GM12878 (cell line): ENCODE measurements at places on chromosomes 3 and 15.

DNA sequence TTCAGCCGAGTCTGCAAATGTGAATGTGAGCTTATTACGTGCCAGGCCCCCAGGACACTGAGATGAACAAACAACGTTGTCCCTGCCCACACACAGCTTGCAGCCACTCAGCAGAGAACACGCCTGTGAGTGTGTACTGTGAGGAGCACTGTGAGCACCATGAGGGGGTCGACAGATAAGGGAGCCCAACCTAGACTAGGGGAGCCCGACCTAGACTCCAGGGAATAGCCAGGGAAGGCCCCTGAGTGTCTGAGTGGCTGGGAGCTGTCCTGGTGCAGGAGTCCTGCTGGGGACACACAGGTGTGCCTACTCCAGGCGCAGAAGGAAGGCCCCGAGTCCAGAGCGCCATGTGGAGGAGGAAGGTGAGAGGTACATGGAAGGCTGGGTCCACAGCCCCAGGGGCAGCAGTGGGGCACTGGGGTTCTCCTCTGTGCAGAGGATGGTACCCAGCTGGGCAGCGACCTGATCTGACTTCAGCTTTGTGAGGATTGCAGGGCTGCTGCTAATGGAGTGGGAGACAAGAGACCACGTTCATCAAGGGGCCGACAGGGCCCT is 36.5 kb downstream of the MGLL start:
- no peak for DNase-seq

- DNase-seq: no peak
These were observed 35.7 kb upstream of the PCSK6 start for GRCh38 chr15:101525087-101525669.

GRCh38 chr3:56782906-56783305 is 18.8 kb downstream of the ARHGEF3 start:
- no peak for DNase-seq

GRCh38 chr15:92098869-92099268 is 245.4 kb downstream of the SLCO3A1 start:
- no peak for DNase-seq

GRCh38 chr3:42061713-42062380 is 29.3 kb upstream of the TRAK1 start:
- no peak for DNase-seq

DNA sequence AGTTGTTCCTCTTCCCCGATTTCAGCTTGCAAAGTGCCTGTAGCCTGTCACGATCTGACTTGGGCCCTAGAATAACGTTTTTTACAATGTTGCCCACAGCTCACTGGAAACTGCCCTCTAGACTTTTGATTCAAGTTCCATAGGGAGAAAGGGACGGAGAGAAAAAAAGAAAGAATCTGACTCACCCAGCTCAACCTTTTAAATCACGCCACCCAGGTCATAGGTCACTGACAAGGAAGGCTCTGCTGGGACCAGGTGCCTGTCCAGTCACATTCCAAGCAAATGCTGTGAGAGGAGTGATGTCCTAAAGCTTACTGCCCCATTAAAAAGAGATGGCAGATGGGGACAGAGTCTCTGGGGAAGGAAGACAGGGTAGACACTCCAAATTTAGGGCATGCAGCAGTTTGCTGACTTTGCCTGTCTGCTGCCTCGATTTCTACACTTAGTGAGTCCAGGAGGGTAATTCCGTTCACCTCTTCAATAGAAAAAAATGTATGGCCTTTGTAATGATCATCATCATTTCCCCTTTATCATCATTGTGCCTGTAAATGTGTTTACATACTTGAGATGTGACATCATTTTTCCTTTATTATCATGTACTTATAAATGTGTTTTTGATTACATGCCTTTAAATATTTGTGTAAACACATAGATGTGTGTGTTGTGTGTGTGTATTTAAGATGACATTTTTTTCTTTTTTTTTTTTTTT is 8.4 kb upstream of the MYO1E start:
- DNase-seq: no peak

GRCh38 chr15:33874156-33874555 is 94.1 kb upstream of the CHRM5 start:
- no peak for DNase-seq

DNA sequence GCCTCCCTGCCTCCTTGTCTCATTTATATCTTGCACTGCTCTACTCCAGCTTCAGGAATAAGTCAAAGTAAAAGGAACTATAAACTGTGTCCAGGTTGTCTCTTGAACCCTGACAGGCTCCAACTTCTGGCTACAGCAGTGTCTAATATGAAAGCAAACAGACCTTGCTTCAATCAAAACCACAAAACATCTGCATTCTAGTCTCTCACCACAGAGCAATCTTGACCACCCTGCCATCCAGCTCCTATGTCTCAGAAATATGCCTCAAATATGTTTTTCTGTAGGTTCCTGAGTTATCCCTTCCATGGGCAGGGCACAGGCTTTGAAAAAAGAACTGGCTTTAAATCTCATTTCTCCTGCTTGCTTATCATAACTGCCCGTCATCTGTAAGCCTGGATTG is 13.0 kb upstream of the RAMAC start:
- no peak for DNase-seq

DNA sequence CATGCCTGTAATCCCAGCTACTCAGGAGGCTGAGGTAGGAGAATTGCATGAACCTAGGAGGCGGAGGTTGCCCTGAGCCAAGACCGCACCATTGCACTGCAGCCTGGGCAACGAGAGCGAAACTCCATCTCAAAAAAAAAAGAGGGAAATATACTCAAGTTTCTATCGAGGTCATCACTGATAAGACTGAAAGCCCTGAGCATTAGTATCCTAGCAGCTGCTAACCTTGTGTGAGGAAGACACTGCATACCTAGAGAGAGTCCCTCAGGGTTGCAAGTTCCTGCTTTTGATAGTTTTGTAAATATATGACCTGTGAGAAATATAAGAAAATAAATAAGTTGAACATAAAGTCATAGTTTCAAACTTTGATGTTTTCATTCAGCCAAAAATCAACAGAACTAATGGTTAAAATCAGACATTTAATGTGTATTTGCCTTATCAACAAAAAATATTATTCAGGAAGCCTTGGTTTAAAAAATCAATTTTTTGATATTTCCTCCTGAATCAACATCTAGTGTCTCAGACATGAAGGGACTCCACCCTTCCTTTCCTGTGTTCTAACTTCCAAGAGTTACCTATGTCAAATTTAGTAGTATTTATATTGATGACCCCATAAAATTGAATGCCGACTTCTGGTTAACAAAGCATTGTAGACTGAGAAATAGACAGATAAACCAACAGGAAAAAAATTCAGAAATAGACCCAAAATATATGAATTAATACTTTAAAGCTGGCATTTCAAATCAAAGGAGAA is 19.8 kb upstream of the USP3 start:
- DNase-seq: no peak

- DNase-seq: no peak
These were observed 24.5 kb downstream of the NIPA1 start for GRCh38 chr15:22810853-22811338.

GRCh38 chr15:73564255-73564654 is 68.9 kb downstream of the NPTN start:
- DNase-seq: no peak

- no peak for DNase-seq
These were observed 16.6 kb downstream of the HAPLN3 start for GRCh38 chr15:88878720-88879184.

- no peak for DNase-seq
These were observed 3.2 kb upstream of the ITIH1 start for GRCh38 chr3:52774066-52774713.
